ENCODE measurements at places on chromosomes 5 and 9. TPM values are rescaled to one million over a fixed set of nuclear protein-coding genes. Genes with fewer than 3 reads are reported as not detected.

DNA sequence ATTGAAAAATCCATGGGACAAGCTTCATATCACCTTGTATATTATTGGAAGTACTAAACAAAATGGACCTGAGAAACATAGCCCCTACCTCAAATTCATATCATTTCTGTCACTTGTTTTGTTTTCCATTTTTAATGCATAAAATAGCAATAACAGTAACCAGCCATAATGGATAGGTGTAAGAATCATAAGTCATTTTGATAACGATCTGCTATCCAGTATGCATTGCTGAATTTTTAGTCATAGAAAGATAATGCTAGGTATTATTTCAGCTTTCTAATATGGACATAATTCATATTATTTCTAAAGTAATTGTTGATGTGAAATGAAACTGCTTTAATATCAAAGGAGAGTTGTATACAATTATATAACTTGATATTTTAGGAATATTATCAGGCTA is 1.1 kb upstream of the LRRC70 start:
- no peaks in the 10 kb centered on the region for H3K4me1 ChIP-seq
- H3K27me3 ChIP-seq = no peaks in the 10 kb centered on the region
- no peak for DNase-seq
- H3K27ac ChIP-seq = no peak overlapping the region
- no peaks in the 10 kb centered on the region for H3K36me3 ChIP-seq
- H3K4me3 ChIP-seq = no peak overlapping the region

RMND5B gene
- total RNA-seq = 14.1 TPM

CLIC3 gene
- total RNA-seq = 0.38 TPM

GRCh38 chr9:114096866-114097612 is 2.1 kb downstream of the KIF12 start:
- peaks cover 7% of the 10 kb centered on the region for H3K36me3 ChIP-seq
- H3K27ac ChIP-seq = no peak overlapping the region
- no peaks in the 10 kb centered on the region for H3K27me3 ChIP-seq
- no peak for DNase-seq

GRCh38 chr5:39062530-39062929 is 11.7 kb downstream of the RICTOR start:
- no peak for DNase-seq
- H3K4me3 ChIP-seq = no peak overlapping the region
- H3K4me1 ChIP-seq = peaks cover 29% of the 10 kb centered on the region

DNA sequence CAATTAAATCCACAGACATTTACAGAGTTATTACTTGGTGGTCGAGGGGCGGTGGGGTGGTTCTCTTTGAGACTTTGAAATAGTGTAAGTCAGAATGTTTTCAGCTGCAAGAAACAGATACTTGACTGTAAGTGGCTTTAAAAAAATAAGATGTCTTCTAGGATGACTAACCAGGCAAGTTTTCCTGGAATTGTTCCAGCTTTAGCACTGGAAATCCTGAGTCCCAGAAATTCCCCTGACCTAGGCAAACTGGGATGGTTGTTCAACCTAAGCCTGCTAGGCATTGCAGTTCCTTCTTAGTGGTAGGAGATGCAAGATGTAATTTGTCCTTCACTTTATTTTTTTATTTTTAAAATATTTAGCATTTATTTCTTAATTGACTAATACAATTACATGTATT is 169.5 kb upstream of the POC5 start:
- no peaks in the 10 kb centered on the region for H3K4me1 ChIP-seq
- H3K27me3 ChIP-seq = no peaks in the 10 kb centered on the region
- no peak for DNase-seq
- no peak overlapping the region for H3K4me3 ChIP-seq
- H3K27ac ChIP-seq = no peak overlapping the region
